ENCODE measurements at places on chromosomes 7 and 10.
A peak's percentile ranks its signal among the peaks of the same experiment; 100 is the strongest.

DNA sequence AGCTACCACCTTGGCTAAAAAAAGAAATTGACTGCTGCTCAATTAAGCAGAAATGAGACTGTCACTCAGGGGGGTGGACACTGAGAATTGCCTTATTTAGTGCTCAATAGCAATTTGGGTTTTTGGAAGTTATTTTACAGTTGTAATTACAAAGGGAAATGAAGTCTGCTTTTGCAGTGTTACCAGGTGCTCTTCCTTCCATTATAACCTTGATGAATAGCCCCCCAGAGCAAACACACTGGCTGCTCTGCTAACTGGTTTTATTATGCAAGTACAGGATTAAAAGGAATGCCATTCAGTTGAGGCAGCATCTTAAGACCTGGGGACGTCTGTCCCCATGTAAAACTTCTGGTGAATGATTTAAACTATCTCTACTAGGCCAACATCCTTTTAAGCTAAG is 191.0 kb downstream of the EVX1 start:
- DNase-seq = no peak

DNA sequence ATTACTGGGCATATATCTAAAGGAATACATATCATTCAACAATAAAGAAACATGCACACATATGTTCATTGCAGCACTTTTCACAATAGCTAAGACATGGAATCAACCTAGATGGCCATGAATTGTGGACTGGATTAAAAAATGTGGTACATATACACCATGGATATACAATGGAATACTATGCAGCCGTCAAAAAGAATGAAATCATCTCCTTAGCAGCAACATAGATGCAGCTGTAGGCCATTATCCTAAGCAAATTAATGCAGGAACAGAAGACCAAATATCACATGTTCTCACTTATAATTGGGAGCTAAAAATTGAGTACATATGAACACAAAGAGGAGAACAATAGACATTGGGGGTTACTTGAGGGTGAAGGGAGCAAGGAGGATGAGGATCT is 175.6 kb downstream of the POLR1F start:
- DNase-seq = no peak

GRCh38 chr10:26215396-26215934 is 1.1 kb upstream of the GAD2 start:
- DNase-seq = no peak

GRCh38 chr7:127702052-127702652 is 50.2 kb downstream of the SND1 start:
- DNase-seq = no peak

DNA sequence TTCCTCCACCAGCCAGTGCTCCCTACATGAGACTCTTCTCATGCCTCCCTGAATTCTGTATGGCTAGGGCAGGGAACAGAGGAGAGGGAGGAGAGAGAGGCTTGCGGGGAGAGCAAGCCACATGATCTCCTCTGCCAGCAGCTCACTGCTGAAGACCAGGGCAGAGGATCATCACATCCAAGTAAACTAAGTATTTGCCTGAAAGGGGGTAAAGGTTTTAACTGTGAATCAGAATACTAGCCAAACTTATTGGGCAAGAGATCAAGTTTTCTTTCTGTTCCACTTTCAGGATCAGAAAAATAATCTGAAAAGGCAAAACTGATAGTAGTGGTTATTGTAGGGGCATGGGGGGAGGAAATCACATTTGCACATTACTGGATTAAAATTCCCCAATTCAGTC is 17.8 kb upstream of the ERCC6 start:
- no peak for DNase-seq

GRCh38 chr7:38276096-38276877 is 2.9 kb upstream of the TARP start:
- no peak for DNase-seq

DNA sequence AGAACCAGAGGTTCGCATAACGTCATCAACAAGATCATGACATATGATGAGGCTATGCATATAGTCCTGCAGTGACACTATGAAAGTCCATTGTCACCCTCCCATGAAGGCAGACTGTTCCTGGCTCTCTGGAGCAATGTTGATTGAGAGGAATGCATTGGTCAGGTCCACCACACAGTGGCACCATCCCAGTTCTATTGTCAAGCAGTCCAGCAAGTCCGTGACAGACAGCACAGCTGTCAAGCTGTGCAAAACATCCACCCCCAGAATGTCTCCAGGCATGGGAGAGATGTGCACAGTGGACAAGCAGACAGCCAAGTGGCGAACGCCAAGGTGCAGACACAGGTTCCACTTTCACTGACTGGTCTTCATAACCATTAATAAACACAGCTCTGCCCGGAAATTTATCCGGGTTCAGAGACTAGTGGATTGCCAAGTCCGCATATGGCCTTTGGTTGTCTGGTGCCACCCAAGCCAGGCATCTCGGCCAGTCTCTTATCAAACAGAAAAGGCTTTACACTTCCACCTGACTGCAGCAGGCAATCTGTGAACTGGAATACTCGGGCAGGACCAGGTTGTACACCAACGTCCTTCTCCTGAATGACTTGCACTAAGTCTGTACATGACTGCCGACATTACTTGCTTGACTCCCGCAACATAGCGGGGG is 7.2 kb downstream of the RNF133 start:
- DNase-seq = no peak

GRCh38 chr10:132848951-132849545 is 63.1 kb upstream of the NKX6-2 start:
- DNase-seq = no peak

DNA sequence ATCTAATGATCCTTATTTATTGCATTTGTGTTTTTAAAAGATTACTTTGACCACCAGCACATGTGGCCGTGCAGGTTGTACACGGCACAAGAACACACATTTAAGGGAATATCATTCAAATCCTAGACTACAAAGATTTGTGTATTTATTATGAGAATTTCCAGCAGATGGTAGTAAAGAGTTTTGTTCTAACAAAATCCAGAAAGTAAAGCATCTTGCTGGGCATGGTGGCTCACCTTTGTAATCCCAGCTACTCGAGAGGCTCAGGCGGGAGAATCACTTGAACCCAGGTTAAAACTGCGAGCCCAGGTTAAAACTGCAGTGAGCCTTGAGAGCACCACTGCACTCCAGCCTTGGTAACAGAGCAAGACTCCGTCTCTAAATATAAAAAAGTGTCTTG is 31.5 kb downstream of the MACROH2A2 start:
- peak; percentile 26 for DNase-seq

- no peak for DNase-seq
Observed at GRCh38 chr7:134024739-134025138, 102.4 kb upstream of the LRGUK start.

DNA sequence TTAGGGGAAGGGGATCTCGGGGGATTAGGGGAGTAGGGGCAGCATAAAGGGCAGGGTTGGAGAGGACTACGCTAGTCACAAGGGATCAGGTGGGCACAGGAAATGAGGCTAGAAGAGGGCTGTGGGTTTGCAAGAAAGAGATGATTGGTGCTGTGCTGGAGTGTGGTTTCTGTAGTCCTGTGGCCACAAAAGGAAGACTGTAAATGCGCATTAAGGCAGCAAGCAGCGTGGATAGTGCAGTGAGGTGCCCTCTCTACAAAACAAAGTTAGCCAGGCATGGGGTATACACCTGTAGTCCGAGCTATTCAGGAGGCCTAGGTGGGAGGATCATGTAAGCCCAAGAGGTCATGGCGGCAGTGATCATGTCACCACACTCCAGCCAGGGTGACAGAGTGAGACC is 212.1 kb downstream of the MLLT10 start:
- no peak for DNase-seq

DNA sequence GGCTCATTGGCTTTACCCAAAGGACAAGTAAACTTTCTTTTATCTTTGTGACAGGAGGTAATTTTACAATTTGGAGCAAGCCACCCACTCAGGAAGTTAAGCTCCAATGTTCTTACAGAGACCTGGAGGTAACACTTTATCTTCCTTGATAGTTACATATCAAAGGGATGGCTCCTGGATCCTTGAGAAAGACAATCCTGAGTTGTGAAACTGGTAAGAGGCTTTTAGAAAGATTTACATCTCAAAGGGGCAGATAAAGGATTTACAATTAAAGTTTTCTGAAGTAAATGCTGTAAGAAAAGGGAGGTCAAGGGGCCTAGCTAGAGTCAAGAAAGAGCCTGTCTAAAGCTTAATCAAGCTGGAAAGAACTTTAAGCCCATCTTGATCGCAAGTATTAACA is 124.4 kb upstream of the ZNF804B start:
- no peak for DNase-seq

GRCh38 chr10:61941202-61941681 is 39.7 kb downstream of the ARID5B start:
- no peak for DNase-seq

DNA sequence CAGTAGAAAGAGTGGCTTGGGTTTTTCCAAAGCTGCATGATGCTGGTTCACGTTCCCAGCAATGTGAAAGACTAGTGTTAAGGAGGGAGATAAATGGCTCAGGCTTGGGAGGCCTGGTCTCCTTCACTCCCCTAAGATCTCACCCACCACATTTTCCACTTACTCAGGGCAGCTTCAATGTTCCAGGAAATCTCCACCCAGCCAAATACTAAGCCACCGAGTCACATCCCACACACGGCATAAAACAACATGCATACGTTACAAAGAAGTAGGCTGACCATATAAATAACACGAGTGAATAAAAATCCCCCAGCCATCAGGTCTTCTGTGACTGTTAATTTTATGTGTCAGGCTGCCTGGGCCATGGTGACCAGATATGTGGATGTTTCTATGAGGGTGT is 303.5 kb downstream of the SFMBT2 start:
- DNase-seq = no peak

- DNase-seq = no peak
Observed at GRCh38 chr7:35647171-35647574, 47.8 kb downstream of the HERPUD2 start.

GRCh38 chr10:133260895-133261725 is 15.6 kb downstream of the ADAM8 start:
- DNase-seq = peak; percentile 67

GRCh38 chr10:8766899-8767298 is 712.4 kb downstream of the GATA3 start:
- no peak for DNase-seq

GRCh38 chr7:84529480-84530205 is 335.1 kb upstream of the SEMA3A start:
- DNase-seq = peak; percentile 25

- DNase-seq = no peak
Observed at GRCh38 chr7:27478084-27478483, 184.6 kb downstream of the HIBADH start.

DNA sequence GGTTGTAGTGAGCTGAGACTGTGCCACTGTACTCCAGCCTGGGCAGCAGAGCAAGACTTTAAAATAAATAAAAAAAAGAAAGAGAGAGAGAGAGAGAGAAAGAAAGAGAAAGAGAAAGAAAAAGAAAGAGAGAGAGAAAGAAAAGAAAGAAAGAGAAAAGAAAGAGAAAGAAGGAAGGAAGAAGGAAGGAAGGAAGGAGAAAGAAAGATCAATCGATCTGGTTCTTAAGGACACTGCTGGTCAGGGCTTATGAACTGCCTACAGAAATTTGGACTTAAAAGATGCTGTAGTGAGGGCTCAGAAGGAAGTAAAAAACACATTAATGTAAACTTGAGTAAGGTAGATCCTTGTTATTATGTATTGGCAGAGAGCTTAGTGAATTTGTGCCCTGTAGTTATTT is 62.4 kb downstream of the COPG2 start:
- DNase-seq = no peak
